AG04449 (cell line): ENCODE measurements at places on chromosomes 3 and 15.

- DNase-seq, result no peak
Observed at GRCh38 chr3:29628795-29629194, 347.9 kb downstream of the RBMS3 start.

- no peak for DNase-seq
Observed at GRCh38 chr3:14508966-14509795, 31.0 kb downstream of the GRIP2 start.

- DNase-seq, result peak; percentile 17
Observed at GRCh38 chr3:195546130-195546560, 3.0 kb upstream of the PPP1R2 start.

GRCh38 chr3:168806871-168807270, 711.1 kb upstream of the GOLIM4 start:
- DNase-seq, result no peak

- no peak for DNase-seq
Observed at GRCh38 chr3:53181024-53181371, 20.0 kb downstream of the PRKCD start.
